ENCODE measurements at places on chromosomes 1 and 21.

DNA sequence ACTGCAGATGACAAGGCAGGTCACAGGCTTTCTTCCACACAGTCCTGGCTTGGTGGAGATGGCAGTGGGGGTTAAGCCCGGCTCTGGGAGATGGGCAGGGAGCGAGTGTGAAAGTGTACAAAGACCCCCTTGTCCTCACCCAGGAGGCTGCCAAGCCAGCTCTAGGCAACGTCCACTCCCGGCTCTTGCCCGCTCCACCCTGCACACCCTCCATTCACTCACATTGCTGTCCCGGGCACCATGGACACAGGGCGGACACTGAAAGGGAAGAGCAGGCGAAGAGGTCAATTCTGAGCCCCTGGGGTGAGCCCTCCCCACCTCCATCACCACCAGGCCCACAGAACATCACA lies 8.9 kb downstream of the COL16A1 start:
- DNase-seq: no peak

DNA sequence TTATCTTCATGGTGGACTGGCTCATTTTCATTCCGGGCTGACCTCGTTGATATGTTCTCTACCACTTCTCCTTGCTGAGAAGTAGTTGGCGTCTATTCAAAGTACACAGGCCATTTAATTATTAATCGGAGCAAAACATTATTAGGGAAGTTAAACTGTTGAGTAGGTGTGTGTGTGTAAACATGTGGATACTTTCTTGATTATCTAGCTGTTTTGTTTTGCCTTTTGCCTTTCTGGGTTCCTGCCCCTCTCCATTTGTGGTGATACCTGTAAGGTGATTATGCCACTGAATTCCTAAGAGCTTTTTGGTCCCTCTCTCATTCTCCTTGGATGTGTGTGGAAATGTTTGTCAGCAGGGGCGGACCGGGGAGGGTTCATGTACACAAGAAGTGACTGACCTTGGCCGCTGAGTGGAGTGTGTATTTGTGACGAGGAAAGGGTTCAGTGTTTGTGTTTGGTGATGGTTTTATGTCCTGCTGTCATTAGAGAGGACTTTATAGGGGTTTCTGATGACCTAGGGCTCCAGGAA lies 56.6 kb upstream of the PPP2R5A start:
- no peak for DNase-seq

GRCh38 chr1:234643850-234644134 lies 33.8 kb upstream of the IRF2BP2 start:
- DNase-seq: no peak

DNA sequence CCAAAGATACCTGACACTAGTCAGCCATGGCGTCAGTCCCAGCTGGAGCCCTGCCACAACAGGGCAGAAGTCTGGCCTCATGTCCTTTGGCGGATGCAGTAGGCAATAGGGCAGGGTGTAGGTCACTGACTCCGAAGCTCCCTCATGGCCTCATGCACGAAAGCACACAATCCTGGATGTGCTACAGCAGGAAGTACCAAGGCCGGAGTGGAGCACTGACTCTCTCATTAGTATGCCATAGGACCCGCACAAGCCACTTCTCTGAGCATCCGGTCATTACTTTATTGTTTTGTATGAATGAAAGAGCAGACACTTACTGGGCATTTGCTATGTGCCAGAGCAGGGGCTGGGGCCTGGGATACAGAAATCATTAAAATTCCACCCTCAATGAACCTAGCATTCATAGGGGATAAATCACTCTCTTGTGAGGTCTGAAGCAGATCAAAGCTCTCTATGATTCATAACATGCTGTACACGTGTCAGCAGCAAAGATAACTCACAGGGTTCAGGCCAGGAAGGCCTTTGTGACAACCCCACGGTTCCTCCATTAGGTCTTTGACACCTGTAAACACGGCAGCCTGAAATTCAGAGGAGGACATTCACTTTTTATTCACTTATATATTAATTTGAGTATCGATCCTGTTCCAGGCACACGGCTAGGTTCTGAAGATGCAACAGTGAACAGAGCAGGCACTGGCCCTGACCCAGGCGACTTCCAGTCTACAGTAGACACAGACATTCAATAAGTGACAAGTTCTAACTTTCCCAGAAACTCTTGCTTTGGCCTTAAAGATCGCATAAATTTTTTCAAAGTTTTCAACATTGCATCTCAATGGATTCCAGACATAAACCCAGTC lies 357.9 kb upstream of the USP24 start:
- DNase-seq: no peak
